NCI-H526 (cell line): ENCODE measurements at places on chromosomes 12 and 14.

GRCh38 chr12:19045426-19045825 lies 84.1 kb upstream of the PLEKHA5 start:
- no peak for DNase-seq

DNA sequence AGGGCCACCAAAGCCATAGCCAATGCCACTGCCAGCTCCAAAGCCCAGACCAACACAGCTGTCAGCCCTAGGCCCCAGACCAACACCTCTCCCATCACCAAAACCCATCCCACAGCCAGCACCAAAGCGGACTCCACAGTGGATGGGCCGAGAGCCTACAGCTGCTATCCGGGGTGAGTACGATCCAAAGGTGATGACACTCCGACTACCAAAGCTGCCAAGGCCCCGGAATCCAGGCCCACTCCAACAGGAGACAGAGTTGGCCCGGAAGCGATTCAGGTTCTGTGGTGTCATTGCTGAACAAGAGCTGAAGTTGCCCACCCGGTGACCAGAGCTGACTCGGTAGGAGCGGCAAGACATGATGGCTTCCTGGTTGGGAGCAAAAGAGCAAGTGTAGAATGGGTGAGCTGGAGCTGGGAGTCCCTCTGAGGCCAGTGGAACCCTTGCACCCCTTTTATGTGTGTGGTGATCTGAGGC lies at the start of gene KRT84:
Gene KRT84 (minus strand): TSS at position 427 of the 477 bp plus-strand sequence. CDS start 67 bp downstream, at position 360.
- DNase-seq, result no peak

DNA sequence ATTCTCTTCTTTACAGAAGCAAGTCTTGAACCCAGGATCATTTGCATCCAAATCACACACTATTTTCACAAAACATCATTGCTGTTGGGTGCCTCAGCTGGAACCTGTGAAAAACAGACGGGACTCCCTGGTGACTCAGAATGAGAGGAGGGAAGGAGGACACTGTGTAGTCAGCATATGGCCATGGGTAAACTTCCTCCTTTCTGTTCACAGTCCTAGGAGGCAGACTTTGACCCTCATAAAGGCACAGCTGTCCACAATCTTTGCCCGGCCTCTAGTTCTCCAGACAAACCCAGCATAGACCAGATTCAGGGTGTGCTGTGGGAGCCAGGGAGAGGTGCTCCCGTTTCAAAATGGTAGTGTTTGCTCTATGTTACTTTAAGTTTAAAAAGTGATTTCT lies 62.0 kb downstream of the DYRK2 start:
- DNase-seq, result peak; percentile 28

- no peak for DNase-seq
These were observed 218.3 kb upstream of the DAAM1 start for GRCh38 chr14:58969951-58970751.

DNA sequence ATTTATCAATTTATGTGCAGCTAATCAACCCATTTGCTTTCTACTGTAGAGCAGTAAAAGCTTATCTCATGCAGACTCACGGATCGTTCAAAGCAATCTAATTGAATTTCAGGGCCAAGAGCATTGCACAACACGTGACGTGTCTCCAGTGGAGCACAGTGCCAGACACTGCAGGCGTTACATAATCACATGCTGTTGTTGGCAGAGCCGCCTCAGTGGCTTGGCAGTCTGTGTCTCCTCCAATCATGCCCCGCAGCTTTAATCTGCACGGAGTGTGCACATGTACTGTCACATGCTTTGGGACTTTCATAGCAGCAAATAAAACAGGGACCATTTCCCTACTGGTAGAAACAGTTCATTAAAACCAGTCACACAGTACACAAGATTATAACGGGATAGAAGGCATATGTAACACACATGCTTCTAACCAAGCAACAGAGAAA lies 309.3 kb downstream of the ITPR2 start:
- no peak for DNase-seq

DNA sequence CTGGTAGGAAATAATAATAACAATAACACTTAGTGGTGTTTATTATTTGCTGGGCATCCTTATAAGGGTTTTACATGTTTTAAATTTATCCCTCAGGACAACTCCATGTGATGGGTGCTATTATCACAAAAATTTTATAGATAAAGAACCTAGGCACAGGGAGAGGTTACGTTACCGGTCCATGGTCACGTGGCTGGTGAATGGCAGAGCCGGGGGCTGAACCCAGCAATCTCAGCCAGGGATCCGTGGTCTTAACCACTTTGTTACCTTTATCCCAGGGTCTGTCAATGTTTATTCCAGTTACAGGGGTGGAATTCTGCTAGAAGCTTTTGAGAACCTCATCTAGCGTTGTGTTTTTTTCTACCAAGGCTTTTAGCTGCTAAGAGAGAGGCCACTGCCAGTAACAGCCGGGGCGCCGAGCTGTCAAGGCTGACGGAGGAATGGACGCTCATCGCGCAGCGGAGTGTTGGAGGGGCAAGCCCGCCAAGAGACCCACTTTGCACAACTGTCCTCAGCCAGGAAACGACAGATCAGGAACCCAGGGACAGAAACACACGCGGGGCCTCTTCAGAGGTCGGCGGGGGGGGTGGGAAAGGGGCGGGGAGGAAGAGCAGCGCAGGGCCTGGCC lies 418 bp downstream of the AMN1 start:
- DNase-seq, result no peak

GRCh38 chr12:51593021-51593420 lies 2.0 kb downstream of the SCN8A start:
- DNase-seq, result no peak

GRCh38 chr14:91470216-91470615 lies 39.9 kb downstream of the PPP4R3A start:
- no peak for DNase-seq

GRCh38 chr14:29462321-29462720 lies 465.3 kb downstream of the PRKD1 start:
- no peak for DNase-seq

GRCh38 chr12:75932241-75932640 lies 99.3 kb downstream of the PHLDA1 start:
- no peak for DNase-seq

- no peak for DNase-seq
These were observed 26.6 kb downstream of the PPFIBP1 start for GRCh38 chr12:27550653-27550975.

- no peak for DNase-seq
These were observed 35.5 kb upstream of the C12orf75 start for GRCh38 chr12:105294886-105295479.

DNA sequence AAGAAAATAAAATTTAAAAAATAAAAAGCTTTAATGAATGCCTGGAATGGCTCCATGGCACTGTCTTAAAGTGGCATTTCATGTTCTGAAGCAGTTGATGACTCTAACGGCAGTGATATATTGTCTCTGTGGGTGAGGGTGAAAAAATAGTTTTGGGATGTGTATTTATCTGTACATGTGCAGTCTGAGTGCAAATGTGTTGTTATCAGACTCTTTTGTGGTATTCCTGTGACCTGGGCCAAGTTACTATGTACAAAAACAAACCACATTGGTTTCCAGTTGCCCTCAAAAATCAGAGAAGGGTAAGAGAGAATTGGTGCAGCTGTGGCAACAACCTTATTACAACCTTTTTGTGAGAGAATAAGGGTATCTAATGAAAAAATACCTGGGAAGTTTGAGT lies 81.7 kb upstream of the CCDC91 start:
- no peak for DNase-seq

- no peak for DNase-seq
These were observed 6.4 kb upstream of the ENDOU start for GRCh38 chr12:47731723-47732122.

- no peak for DNase-seq
These were observed 42.5 kb upstream of the MYBPC1 start for GRCh38 chr12:101552277-101552676.

- no peak for DNase-seq
These were observed 15.9 kb downstream of the RPH3A start for GRCh38 chr12:112807452-112807851.

DNA sequence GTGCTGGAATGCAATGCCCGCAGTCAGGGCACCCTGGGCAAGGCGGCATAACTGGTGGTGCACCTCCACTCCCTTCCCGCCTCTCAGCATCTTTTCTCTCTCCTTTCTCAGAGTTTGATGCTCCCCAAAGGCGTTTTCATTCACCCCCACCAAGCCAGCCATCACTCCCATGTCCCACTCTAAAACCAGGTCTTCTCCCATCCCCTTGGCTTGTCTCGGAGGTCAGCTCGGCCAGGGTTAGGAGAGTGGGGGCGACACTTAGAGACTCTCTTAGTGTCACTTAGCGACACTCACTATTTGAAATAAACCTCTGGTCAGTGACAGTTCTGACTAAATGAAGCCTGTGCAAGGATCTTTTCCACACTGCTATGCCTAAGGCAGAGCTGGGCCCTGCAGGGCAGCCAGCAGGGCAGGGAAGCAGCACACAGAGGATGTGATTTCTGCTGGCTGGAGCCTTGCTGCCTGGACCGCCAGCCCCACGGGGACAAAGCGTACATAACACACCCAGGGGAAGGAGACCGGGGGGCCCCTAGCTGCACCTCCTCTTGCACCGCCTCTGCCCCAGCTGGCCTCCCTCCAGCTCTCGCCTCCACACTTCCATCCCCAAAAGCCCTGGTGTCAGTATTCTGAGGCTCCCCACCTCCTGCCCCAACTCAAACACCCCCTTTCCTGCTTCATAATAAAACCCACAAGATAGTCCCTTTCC lies 64.5 kb downstream of the VWF start:
- no peak for DNase-seq

- DNase-seq, result no peak
These were observed 9.7 kb upstream of the TBPL2 start for GRCh38 chr14:55450124-55450523.

DNA sequence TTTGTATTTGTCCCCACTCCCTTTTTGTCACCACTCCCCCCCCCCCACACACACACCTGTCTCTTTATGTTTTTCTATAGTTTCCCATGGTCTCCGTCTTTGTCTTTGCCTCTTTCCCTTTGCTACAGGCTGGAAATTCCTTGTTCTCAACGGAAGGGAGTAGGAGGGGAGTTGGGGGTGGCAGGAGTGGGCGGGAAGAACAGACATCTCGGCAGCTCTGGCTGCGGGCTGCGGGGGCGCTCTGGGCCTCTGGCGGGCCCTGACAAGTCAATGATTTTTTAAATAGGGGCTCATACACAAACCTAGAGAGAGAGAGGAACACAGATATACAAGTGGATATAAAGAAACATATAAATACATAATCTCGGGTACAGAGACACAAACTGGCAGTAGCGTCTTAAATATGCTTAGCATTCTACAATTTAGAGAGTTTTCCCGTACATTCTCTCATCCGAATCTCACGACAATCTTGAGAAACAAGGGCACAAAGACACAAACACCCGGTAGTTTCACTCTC lies 2.4 kb upstream of the NAB2 start:
- DNase-seq, result peak; percentile 43

DNA sequence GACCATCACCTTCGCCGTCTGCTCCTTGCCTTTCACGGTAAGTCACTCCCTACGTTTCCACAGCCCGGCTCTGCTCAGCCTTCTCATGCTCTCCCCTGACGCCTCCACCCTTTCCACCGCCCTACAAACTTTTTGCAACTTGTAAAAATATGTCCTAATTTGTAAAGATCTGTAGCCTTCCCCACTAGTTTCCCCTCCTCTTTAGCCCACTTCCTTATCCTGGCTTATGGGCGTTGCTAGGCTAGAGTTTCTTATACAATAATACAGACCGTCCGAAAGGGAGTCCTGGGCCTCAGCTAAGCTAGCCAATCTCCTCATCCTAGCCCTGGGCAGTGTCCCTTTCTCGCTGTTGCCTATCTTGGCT lies 1.2 kb downstream of the PTGER2 start:
- DNase-seq, result no peak

DNA sequence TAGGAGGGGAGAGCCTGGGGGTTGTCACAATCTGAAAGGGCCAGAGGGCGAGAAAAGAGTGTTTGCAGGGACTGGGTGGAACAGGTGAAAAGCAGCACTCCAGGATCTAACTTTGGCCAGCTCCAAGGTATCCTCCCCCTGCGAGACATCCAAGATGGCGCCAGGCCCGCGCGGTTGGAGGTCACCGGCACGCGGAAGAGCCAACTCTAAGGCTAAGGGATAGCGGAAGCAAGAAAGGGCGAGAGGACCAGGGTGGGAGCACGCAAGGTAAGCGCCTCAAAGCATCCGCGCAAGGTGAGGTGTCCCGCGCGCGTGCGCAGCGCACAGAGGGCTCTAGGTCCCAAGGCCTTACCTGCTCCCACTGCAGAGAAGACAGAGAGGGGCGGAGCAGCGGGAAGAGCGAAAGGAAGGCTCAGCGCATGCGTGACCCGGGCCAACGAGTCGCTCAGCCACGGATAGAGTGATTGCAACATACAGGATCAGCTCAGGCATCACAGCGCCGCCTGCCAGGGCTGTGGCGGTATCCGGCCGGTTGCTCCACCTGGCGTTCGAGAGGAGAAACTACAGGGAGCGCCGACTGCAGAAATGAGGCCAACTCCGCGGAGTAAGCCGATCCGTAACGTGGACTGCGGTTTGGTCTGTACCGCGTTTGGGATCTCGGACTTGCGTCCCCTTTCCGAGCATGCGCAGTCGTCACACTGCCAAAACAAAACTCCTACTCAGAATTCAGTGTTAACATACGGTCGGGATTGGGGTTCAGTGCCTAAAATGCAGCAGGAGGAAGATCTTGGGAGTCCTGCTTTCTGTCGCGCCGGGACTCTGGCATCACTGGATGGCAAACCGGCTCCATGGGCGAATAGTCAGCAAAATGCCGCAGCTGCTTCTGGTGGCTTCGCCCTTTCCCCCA lies at the start of gene ATP5MC2:
Gene ATP5MC2 (minus strand): TSS at position 383 of the 907 bp plus-strand sequence. CDS start 3,469 bp downstream, outside the sequence.
- DNase-seq, result peak; percentile 98

DNA sequence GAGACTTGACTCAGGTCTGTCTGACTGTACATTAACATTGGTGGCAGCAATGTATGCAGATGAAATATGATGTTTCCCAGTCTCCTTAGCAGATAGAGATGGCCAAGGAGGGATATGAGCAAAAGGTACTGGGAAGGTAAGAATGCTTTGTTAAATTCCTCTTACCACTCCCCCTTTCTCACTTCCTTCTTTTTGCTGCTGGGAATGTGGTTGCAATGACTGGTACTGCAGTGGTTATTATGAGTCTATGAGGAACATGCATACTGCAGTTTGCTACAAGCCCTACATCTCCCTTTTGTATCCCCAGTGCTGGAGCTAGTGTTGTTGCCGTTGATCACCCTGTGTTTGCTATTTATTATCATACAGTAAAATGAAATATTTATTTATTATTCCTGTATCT lies 35.9 kb downstream of the ALDH1L2 start:
- DNase-seq, result no peak

GRCh38 chr14:91867316-91867988 lies at the start of gene TC2N:
TSS of gene TC2N (minus strand) at chr14:91867536. CDS start at chr14:91813769, 53,767 bp downstream.
- peak; percentile 5 for DNase-seq

GRCh38 chr12:67578976-67579661 lies 69.4 kb upstream of the DYRK2 start:
- no peak for DNase-seq

DNA sequence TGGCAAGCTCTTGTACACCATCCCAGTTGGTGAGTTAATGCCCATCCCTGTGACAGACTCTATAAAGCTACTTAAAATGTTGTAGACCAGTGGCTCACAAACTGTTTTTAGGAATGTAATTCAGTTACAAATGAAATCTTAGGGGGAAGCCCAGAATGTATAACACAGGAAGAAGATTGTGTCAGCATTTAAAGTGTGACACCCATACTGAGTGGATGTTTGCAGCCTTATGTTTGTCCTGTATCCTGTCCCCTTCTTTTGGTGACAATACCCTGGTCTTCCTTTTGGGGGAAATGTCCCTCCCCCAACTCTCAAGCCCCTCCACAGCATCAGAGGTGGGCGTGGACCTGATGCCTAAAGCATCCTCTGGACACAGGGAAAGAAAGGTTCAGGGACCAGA lies 47.6 kb upstream of the FAM222A start:
- DNase-seq, result no peak
